Stromal cell of bone marrow (primary cell): ENCODE measurements at places on chromosomes 6 and 20.
A peak's percentile ranks its signal among the peaks of the same experiment; 100 is the strongest.

DNA sequence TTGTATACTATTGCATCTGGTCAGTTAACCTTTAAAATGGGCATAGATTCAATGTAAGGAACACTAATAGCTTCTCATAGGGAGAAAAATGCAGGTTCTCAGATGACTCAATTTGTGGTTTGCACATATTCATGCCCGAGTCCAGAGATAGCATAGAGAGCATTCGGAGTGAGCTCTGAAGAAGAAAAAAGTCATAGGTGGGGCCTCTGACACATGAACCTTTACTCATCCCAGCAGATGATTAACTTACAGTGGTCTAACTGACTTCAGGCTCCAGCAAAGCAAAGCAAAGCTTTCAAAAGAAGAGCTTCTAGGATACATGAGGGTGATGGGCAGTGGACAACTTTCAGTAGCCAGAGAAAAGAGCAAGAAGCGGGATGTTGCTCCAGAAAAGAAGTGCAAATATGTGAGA lies 55.3 kb upstream of the BTN3A2 start:
- DNase-seq = no peak

DNA sequence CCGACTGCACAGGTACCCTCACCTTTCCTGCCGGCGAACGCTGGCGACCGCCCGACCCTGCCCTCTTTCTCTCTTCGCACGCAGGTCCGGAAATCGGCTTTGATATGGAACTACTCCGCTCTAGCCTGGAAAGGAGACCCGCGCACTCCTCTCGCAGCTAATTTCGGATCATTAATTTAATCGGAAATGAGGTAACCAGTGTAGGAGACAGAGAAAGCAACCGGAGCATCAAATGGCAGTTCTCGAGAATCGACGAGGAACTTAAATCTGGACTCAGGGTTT lies 949 bp upstream of the ATXN1 start:
- no peak for DNase-seq

- DNase-seq = no peak
These were observed 55.2 kb downstream of the PSMB1 start for GRCh38 chr6:170497841-170498301.

- no peak for DNase-seq
These were observed 272.3 kb downstream of the CD109 start for GRCh38 chr6:73968221-73968757.

- DNase-seq = peak; percentile 14
These were observed 512.9 kb downstream of the UTRN start for GRCh38 chr6:144797881-144798589.

- peak; percentile 94 for DNase-seq
These were observed 89.7 kb downstream of the FOXF2 start for GRCh38 chr6:1479095-1479494.

DNA sequence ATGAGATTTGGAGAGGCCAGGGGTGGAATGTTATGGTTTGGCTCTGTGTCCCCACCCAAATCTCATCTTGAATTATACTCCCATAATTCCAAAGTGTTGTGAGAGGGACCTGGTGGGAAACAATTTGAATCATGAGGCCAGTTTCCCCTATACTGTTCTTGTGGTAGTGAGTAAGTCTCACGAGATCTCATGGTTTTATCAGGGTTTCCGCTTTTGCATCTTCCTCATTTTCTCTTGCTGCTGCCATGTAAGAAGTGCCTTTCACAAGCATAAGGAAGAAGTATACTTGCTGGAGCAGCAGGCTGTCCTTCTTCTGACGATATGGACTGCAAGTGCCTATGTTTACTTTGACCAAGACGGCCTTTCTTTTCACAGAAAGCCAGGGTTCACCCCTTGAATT lies 270.5 kb downstream of the ESR1 start:
- DNase-seq = no peak
